ENCODE measurements at places on chromosomes 6 and 20.

DNA sequence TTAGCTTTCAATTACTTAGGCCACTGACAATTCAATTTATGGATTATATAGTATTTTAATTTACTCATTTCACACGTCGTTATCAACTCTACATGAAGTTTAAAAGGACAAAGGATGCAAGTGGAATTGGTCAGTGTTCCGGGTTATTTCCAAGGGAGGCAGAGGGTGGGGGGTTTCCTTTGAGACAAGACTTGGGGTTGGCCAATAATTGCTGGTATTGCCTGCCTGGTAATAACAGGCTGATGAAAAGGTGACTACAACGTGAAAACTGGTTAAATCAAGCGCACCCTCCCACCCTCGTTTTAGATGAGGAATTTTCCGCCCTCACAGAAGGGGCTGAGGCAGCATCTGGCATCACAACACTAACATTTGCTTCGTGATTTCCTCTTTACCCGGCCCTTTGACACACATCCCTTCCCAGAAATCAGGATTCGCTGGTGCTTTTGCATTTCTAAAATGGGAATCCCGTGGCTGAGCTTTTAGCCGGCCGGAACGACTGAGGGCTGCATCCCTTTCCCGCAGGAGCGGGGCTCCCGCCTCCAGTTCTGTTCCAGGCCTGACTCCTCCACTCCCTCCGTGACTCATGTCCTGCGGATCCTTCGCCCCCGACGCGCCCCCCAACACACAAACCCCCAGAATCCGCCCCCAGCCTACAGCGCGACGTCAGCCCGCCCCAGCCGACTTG, 999 bp upstream of the PIM1 start:
- DNase-seq: no peak

- no peak for DNase-seq
Observed at GRCh38 chr20:5859608-5860007, 90.7 kb downstream of the TRMT6 start.

- DNase-seq: no peak
Observed at GRCh38 chr20:8658103-8658502, 410.8 kb upstream of the PLCB4 start.

GRCh38 chr6:52840763-52841585, at the start of gene GSTA5:
TSS of gene GSTA5 (minus strand) at chr6:52840813.
- DNase-seq: no peak

DNA sequence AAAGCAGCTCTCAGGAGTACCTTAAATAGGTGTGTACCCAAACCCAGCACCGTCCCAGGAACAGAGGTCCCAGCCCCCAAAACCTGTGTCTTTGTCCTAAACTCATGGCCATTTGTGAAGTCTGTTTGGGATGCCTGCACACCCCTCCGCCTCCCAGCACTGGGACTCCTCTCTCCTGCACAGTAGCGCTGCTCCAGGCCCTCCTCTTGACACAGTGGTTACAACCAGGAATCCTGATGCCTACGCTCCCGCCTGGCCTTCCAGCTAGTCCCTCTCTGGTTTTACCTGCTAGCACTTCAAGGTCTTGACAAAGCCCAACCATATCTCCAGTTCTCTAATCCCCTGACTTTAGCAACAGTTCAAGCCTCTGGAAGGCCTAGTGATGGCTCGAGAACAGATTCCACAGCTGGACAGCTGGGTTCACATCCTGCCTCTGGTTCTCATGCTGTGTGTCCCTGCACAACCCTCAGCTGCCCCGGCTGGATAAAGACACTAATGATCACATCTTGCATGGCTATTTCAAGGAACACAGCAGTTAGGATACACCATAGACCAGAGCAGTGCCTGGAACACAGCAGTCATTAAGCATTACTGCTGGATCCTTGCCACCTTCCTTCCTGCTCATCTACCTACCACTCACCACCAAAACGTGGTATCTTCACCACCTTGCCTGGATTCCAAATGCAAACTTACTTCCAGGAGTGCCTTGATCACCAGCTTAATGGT, 5.6 kb downstream of the PSMA7 start:
- DNase-seq: no peak

GRCh38 chr6:19988555-19988954, 151.4 kb downstream of the ID4 start:
- DNase-seq: no peak

- no peak for DNase-seq
Observed at GRCh38 chr6:107703606-107704005, 120.5 kb downstream of the SCML4 start.

GRCh38 chr20:62878244-62879038, 16.8 kb upstream of the TCFL5 start:
- DNase-seq: no peak

GRCh38 chr6:10418862-10419748, 4.2 kb upstream of the TFAP2A start:
- DNase-seq: no peak

DNA sequence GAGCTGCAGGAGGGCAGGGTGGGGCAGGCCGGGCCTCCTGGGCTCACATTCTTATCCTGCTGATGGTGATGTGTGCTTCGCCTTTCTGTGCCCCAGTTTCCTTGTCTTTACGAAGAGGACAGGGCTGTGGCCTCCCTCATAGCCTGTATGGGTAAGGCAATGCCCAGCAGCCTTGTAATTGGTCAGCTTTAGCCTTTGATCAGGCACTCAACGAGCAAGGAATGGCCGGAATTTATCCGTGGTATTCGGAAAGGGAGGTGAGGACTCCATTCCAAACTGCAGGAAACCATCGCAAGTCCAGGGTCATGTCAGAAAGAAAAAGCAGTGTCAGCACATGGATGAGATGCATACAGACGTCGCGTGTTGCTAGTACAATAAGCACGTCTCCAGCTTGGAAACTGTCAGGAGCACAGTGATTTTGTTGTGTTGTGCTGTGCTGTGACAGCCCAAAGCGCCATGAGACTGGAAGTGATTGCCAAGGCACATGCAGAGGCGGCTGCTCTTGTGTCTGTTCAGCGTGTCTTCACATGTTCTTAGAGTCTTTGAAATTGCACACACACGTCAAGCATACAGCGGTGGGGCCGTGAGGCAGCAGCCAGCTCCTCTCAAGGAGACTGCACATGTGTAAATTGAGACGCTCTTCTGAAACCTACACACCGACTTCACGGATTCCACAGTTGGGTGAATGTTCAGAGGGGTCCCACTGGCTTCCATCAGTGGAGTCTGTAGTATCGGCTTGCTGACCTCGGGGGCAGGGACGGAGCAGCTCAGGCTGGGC, 6.2 kb downstream of the SS18L1 start:
- DNase-seq: no peak

DNA sequence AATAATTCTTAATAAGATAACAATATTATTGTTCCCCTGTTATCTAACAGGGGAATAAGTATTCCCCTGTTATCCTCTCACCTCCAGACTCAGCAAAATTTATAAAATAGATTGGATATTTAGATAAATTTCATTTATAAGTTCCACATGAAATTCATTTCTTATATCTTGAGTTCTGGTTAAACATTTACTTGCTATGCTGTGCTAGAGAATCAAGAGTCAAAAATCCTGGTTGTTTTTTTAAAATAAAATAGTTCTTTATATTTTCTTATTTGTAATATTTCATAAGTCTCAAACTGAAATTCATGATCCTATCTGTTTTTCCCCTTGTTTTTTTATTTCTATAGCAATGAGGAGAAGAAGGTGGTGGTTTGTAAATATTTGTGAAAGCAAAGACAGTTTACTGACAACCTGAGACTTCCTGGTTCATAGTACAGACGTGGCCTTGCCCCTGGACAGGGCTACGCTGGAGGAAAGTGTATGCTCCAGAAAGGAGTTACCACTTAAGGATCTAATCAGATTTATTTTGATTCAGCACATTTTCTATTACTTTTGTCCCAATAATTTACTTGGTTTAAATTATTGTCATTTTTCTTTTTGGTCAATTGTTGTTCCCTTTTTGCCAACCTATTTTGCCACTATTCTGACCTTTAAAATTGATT, 37.8 kb upstream of the MARCKS start:
- no peak for DNase-seq

DNA sequence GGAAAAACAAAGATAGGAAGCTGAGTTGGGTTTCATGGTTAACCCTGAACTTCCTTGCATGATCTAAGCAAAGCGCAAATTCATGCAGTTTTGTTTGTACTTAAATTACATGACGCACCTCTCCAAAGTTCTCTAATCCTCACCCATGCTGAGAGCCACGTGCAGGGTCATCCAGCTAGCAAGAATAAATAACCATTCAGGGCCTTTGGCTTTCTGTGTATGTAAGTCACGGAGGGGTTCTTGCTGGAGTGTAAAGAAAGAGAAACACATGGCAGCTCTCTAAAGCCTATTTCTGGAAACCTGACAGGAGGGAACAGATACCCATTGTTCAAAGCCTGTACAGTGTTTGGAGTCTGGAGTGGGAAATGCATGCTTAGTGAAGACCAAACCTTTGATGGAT, 171.7 kb upstream of the CCN2 start:
- no peak for DNase-seq

DNA sequence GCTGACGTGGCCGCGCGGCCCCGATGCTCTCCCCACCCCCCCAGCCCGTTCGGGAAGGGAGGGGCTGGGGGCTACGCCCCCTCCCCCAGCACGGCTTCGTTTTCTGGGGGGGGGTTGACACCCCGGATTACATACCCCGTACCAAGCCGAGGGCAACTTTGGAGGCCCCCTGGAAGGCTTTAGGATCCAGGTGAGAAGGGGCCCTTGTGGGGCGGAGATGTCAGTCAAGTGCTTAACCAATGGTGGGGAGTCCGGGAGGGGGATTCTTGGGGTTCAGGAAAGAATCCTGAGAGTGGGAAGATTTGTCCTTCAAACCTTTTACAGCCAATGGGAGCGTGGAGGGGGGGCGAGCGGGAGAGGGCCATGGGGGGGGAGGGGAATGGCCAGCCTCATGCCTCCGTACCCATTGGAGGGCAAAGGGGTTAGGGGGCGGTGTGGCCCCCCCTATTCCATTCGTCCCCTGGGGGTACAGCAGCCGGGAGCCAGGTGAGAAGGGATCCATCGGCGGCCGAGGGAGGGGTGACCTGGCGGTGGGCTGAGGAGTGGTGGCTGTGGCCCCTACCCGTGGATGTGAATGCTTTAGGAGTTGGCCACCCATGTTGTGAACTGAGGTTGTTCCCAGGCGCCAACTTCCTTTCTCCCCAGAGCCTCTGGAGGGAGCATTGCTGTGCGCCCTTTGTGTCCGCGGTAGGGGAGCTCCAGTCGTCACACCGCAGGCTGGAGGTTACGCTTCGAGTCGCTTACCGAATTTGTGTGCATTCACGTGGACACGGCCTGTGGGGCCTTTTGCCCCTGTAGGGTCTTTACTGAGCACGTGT, 682 bp downstream of the BRD2 start:
- no peak for DNase-seq

GRCh38 chr6:1940381-1940780, 305.0 kb downstream of the GMDS start:
- DNase-seq: no peak

DNA sequence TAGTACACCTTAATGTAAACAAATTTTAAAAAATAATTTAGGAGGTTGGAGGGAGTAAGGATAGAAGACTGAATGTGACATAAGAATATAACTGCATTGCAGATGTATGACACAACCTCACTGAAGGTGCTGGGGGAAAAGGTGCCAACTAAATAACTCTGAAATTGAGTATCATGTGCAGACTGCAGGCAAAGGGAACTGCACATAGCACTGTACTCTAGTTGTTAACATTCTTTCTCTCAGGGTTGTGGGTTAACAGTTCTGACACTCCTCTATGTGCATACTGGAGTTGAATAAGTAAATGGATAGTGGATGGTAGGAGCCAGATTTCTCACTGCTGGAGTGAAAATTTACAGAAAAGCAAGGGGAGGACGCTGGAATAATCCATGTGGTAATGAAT, 451.9 kb upstream of the CDH4 start:
- DNase-seq: no peak

GRCh38 chr20:37194621-37195417, 15.5 kb upstream of the MROH8 start:
- no peak for DNase-seq

All from stimulated activated CD8-positive, alpha-beta memory T cell treated with anti-CD3 and anti-CD28 coated beads, Interleukin-12 subunit alpha, Interleukin-12 subunit beta, amount 100 ng/mL, for 1 hour (primary cell).